Stimulated activated CD4-positive, alpha-beta T cell treated with anti-CD3 and anti-CD28 coated beads, Interleukin-12 subunit alpha, Interleukin-12 subunit beta, amount 100 ng/mL, for 48 hours (primary cell): ENCODE measurements at places on chromosomes 5 and 9.

GRCh38 chr9:109250771-109251079 lies 70.1 kb downstream of the EPB41L4B start:
- no peak for DNase-seq

DNA sequence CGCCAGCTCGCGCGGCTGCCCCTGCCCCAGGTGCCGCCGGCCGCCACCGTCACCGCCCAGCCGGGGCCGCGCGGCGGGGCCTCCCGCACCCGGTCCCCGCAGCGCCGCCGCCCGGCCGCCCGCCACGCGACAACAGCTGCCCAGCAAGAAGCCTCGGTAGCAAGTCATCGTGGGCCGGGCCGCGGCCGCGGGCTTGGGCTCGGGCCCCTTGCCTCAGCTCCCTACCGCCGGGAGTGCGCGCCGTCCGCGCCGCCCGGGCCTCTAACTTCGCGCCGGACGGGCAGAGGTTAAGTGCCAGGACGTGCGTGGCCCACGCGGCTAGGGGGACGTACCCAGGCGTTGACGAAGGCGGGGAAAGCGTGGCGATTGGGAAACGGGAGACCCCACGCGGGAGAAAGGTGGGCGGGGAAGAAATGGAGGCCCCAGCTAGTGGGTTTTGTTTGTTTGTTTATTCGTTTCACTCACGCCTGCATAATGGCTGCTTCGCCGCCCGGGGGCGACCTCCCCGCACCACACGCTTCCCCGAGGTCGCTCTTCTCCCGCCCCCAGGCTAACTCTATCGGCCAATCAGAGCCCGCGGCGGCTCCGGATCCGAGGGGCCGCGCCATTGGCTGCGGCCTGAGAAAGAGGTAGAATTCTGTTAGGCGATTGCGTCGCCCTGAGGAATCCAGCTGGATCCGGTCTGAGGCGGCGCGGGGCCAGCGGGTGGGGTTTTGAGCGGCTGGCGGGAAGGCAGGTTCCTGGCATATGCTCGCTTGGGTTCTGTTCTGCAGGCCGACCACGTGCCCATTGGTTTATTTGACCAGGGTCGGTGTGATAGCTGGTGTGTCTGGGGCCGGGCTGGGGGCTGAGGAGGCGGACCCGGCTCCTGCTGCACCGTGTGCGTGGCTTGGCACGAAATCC lies at the start of gene NADK2:
Gene NADK2 (minus strand): TSS at position 295 of the 903 bp plus-strand sequence. CDS start 127 bp downstream, at position 168.
- DNase-seq, result peak; percentile 88

DNA sequence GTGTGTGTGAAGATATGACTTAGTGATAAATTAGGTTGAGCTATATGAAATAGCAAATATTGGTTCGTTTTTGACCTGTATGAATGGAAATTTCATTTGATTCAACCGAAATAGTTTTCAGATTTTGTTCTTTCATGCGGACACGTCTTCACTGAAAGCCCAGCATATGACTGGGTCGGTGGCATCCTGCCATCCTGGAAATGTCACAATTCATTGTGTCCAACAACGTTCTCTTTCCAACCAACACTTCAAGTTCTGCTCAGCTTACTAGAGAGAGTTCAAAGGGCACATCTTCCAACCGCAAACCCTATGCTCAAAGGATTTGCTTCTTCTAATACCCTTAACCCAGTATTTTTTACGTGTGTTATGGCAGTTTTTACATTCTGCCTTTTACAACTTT lies 252.5 kb downstream of the NTRK2 start:
- DNase-seq, result no peak

GRCh38 chr5:113112435-113112834 lies 135.8 kb downstream of the DCP2 start:
- DNase-seq, result no peak

GRCh38 chr9:136024286-136024685 lies 63.1 kb upstream of the UBAC1 start:
- DNase-seq, result no peak

DNA sequence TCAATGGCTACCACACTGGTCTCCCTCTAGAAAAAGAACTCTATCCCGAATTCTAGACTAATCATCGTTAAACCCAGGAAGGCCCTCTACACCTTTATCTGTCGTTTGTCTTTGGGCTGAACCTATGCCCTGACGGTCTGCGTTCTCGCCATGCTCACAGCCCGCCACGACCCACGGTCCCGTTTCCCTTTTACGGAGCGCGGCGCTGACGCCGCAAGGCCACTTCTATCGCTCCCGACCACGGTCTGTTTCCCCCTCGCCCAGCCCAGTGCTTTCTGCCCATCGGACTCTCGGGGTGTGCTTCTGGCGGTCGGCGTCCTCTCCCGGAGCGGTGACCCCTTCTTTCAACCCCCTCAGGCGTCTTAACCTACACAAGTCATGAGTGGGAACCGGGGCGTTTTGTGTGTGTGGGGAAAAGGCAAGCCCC lies 974 bp downstream of the C9orf40 start:
- DNase-seq, result peak; percentile 30

- DNase-seq, result no peak
These were observed 11.2 kb downstream of the DNAJB5 start for GRCh38 chr9:35000535-35001284.

GRCh38 chr9:84152204-84152603 lies 171.6 kb downstream of the RMI1 start:
- no peak for DNase-seq

DNA sequence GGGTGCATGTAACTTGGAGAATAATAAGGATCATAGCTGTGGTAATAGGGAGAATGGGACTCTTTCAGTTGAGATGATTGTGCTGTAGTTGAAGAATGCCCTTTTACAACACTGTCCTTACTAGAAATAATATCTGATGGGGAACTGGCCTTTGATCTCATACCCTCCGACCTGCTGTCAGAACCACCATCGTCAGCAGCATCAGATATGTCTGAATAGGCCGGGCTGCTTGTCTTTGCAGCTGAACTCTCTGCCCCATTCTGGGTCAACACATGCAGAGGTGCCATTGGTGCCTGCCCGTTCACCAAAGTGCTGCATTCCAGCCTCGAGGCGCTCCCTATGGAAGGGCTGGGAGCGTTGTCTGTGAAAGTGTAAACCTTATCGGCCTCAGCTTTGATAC lies 99.1 kb downstream of the ZNF608 start:
- no peak for DNase-seq

DNA sequence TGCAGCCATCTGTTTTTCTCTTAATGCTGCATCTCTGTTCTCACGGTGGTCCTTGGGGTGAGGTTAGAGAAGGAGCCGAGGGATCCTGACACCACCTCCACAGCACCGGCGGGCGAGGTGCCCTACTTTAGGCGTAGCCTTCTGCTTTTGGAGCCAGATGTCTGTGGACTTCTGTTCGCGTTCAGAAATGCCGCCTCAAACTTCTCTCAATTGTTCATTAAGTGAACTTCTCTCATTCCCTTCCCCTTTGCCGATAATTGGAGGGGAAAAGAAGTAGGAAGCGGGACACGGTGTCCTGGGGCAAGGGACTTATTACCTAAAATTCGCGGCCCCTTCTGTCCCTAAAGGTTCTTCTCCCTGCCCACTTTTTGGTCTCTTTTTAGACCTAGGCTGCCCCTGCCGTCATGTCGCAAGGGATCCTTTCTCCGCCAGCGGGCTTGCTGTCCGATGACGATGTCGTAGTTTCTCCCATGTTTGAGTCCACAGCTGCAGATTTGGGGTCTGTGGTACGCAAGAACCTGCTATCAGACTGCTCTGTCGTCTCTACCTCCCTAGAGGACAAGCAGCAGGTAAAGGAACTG lies 455 bp downstream of the KIF20A start:
- no peak for DNase-seq

DNA sequence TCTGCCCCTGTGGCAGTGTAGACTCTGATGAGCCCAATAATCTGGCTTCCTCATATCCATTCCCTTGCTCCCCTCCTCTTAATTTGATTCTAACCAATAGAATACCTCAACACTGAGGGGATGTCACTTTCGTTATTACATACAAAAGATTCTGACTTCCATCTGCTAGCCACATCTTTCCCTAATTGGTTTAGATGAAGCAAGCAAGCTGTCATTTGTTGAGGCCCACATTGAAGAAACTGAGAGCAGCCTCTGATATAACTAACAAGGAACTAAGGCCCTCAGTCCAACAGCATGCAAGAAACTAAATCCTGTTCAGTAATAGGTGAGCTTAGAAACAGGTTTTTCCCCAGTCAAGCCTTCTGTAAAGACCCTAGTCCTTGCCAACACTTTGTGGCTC lies 5.8 kb downstream of the ADAMTS6 start:
- no peak for DNase-seq

DNA sequence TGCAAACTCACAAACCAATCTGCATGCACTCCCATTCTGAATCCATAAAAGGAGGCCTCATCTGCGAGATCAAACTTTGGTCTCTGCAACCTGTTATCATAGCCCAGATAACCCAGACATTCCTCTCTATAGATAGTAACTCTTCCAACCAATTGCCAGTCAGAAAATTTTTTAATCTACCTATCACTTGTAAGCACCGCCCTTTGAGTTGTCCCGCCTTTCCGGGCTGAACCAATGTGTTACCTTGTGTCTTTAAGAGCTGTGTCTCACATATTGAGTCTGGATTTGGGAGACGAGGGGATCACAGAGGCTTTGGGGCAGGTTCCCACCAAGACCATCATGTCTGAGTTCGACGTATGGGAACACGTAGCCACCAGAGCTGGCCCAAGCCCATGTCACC lies 91.1 kb upstream of the PPP1R26 start:
- no peak for DNase-seq

DNA sequence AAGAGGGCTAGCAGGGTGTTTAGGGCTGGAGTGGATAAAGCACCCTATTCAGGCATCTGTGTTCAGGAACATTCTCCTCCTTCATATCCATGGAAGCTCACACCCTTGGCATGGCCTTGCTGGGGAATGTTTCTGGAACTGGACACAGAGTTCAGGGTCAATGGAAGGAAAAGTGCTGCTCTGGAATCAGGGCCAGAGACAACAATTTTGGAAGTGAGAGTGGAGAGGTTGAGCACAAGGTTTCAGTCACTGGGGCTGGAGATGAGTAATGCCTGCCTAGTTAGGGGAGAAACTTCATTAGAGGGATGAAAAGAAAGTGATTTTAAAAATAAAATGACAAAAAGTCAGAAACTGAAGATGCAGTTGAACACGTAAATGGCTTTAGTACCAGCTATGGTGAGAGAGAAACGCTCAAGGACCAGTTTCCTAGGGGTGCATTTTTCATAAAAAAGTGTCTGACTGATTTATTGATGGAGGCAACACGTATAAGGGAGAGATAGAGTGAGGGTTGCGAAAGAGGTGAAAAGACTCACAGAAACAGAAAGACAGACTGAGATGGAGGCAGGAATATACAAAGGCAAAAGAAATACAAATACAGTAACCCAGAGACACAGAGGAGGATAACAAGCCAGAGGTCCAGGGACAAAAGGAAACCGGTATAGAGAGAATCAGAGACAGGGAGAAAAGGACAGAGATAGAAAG lies 8.0 kb upstream of the TNFSF15 start:
- no peak for DNase-seq

GRCh38 chr9:114930056-114930812 lies at the start of gene TNFSF8:
TSS of gene TNFSF8 (minus strand) at chr9:114930591. CDS start at chr9:114930303, 288 bp downstream.
- peak; percentile 54 for DNase-seq

- no peak for DNase-seq
These were observed 33.7 kb downstream of the SLC31A2 start for GRCh38 chr9:113184539-113184938.

GRCh38 chr5:139837711-139838380 lies 42.2 kb downstream of the PSD2 start:
- no peak for DNase-seq

GRCh38 chr5:447501-447900 lies 4.5 kb downstream of the EXOC3 start:
- no peak for DNase-seq
